ENCODE measurements at places on chromosomes 7 and 10.

- DNase-seq, result no peak
These were observed 22.1 kb upstream of the STK17A start for GRCh38 chr7:43560742-43561330.

- DNase-seq, result no peak
These were observed 15.8 kb downstream of the TMEM254 start for GRCh38 chr10:80094231-80094630.

- DNase-seq, result no peak
These were observed 63.1 kb downstream of the TMEM209 start for GRCh38 chr7:130141884-130142653.

DNA sequence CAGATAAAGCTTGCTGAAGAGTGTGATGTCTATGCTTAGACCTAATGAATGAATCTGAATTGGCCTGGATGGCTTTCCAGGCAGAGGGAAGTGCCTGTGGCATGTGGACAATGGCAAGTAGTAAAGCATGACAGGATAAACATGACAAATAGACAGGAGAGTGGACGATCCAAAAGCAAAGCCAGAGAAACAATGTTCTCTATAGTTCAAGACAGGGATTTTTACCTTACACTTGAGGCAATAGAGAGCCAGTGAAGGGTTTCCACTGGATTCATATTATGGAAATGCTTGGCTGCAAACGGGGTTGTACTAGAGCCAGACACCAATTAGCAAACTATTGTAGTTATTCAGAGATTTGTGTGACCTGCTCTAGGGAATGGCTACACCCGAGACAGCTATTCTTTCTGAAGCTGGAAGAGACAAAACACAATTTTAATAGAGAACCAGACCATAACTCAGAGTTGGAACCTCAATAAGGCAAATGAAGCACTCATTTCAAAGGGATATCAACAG lies 2.3 kb downstream of the AGMO start:
- DNase-seq, result no peak

DNA sequence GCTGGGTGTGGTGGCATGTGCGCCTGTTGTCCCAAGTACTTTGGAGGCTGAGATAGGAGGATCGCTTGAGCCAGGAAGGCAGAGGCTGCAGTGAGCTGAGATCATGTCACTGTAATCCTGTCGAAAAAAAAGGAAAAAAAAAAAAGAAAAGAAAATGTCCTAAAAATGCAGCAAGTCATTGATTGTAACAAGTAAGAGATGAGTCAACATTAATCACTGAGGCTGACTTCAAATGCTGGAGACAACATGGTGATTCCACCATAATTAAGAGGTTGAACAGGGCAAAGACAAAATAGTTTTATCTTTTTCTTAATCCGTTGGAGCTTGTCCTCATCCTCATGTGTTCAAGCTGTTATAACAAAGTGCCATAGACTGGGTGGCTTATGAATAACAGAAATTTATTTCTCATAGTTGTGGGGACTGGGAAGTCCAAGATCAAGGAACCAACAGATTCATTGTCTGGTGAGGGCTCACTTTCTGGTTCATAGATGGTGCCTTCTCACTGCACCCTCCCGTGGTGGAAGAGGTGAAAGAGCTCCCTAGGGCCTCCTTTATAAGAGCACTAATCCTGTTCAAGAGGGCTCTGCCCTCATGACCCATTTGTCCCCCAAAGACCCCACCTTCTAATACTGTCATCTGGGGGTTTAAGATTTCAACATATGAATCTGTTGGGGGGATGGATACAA lies 60.3 kb downstream of the TBXAS1 start:
- no peak for DNase-seq

GRCh38 chr7:8035647-8036518 lies 67.3 kb downstream of the GLCCI1 start:
- DNase-seq, result no peak

GRCh38 chr7:86667732-86668131 lies 24.0 kb downstream of the GRM3 start:
- no peak for DNase-seq

- DNase-seq, result no peak
These were observed 68.9 kb downstream of the PFKFB3 start for GRCh38 chr10:6271663-6272062.

DNA sequence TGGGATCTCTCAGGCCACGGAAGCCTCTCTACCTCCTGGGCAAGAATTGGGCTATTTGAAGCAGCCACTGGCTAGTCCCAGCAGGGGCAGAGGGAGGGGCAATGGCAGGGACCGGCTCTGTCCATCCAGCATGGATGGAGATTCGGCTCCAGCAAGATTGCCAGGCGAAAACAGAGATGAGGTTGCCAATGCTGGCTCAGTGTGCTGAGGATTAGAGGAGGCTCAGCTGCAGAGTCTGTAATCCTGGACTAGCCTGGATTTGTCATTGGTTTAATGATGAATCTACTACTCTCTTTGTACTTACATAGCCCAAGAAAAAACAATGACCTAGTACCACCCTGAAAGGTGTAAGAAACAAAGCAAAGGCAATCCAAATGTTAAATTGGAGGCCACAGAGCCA lies 112.2 kb upstream of the PDCD4 start:
- no peak for DNase-seq

GRCh38 chr7:99897322-99898022 lies 20.6 kb upstream of the OR2AE1 start:
- no peak for DNase-seq

Measured in type B pancreatic cell (in vitro differentiated cells).